ENCODE measurements at places on chromosomes 13 and 19. TPM values are rescaled to one million over a fixed set of nuclear protein-coding genes. Genes with fewer than 3 reads are reported as not detected.

Gene KLK1
- 80.6 TPM for total RNA-seq

Gene PCDH20
- 12.5 TPM for total RNA-seq

Gene C5AR1
- total RNA-seq = 13.5 TPM

DNA sequence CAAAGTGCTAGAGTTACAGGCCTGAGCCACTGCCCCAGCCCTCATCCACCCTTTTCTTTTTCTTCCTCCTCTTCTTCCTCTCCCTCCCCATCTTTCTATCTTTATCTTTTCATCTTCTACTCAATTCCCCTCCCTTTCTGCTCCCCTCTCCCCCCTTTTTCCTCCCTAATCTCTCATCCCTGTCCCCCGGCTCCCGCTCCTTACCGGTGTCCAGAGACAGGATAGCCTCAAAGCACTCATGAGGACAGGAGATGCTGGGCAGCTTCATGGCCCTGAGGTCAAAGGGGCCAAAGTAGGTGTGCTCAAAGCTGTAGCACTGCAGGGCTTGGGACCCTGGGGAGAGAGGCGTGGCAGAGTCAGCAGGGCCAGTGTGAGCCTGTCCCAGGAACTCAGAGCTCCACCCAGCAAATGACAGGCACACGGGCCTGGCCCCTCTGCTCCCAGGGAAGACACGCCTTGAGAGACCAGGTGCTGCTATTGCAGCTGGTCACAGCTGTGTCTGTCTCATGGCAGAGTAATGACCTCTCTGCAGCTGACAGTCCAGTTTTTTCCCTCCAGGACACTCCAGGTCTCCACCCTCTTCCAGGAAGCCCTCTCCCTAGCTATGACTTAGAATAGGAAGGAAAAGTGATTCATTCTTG is 2.6 kb downstream of the LYPD5 start:
- DNase-seq = peak; percentile 68

Measured in mucosa of descending colon (tissue), 3 donors.